ENCODE measurements at places on chromosomes 5 and 9. TPM values are rescaled to one million over a fixed set of nuclear protein-coding genes. Genes with fewer than 3 reads are reported as not detected.

INVS gene
- total RNA-seq, result 14.6 TPM

ATG12 gene
- total RNA-seq, result 64.2 TPM

IL4 gene
- total RNA-seq, result not detected

ALDH1A1 gene
- 0.16 TPM for total RNA-seq

OR1J2 gene
- total RNA-seq, result 0.30 TPM

PCDHA9 gene
- total RNA-seq, result not detected

ZDHHC11B gene
- total RNA-seq, result 9.3 TPM

SPOCK1 gene
- total RNA-seq, result not detected

GRCh38 chr5:38845526-38846378, at the start of gene OSMR:
Gene OSMR, plus strand, starts transcription at chr5:38846012. Its CDS starts 23,033 bp downstream, at chr5:38869045.
- peak within 1 kb of the TSS; percentile 29 for H3K27ac ChIP-seq
- DNase-seq, result no peak
- H3K4me1 ChIP-seq, result peaks cover 5% of the 10 kb centered on the region

DNA sequence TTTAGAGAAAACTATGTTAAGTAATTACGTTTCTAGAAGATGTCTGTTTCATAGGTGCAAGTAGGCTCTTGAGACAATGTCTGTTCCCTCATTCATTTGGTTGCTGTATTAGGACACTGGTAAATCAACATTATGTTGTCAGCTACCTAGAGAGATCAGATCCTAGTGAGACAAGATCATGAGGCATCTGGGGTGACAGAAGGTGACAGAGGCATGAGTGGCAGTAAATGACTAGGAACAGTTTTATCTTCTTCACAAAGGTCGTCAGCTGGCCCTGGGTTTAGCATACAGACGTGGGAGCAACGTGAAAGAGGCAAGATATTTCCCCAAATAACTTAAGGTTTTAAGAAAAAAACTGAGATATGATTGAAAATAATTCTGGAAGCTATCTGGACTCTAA, 1926.3 kb upstream of the WWC1 start:
- H3K4me1 ChIP-seq, result no peaks in the 10 kb centered on the region
- no peaks in the 10 kb centered on the region for H3K36me3 ChIP-seq
- no peak overlapping the region for H3K4me3 ChIP-seq
- H3K27ac ChIP-seq, result no peak overlapping the region

DNA sequence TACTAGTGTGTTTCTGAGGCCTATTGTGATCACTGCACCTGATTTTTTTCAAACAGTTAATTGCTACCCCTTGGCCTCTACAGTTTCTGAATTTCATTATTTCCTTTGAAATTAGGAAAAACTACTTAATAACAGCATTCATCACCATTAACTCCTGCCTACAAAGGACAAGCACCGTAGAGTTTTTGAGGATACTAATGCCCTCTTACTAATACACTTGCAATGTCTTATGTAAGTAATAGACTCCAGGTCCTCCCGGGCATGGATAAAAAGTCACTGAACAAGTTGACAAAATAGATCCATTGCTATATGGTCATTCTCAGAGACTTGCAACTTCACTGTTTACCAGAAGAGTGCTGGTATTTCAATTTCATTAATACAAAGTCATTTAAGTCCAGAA, 1172.5 kb downstream of the CDH12 start:
- no peak overlapping the region for H3K4me3 ChIP-seq
- DNase-seq, result no peak
- H3K4me1 ChIP-seq, result no peaks in the 10 kb centered on the region
- H3K27ac ChIP-seq, result no peak overlapping the region

DNA sequence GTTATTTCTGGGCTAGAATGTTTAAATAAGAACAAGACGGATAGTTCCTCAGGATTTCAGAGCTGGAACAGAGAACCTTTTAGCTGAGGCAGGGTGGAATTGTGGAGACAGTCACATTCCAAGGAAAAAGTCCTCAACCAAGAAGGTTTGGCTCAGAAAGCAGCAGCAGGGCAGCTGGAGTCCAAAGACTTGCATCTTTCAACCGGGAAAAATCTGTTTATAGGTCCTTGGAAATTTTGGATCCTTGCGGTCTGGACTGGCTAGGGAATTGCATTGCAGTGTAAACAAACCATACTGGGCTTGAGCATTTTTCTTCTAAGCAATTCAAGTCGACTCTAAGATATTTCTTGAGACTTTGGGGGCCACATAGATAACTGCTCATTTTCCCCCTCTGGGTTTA, 40.8 kb upstream of the HMHB1 start:
- H3K27me3 ChIP-seq, result peaks cover 36% of the 10 kb centered on the region
- no peak overlapping the region for H3K27ac ChIP-seq
- H3K4me1 ChIP-seq, result no peaks in the 10 kb centered on the region
- no peak for DNase-seq
- peaks cover 5% of the 10 kb centered on the region for H3K36me3 ChIP-seq
- H3K4me3 ChIP-seq, result no peak overlapping the region

GRCh38 chr5:158998793-158999325, 100.9 kb downstream of the EBF1 start:
- H3K4me1 ChIP-seq, result peaks cover 8% of the 10 kb centered on the region
- H3K4me3 ChIP-seq, result no peak overlapping the region
- no peaks in the 10 kb centered on the region for H3K36me3 ChIP-seq
- H3K27ac ChIP-seq, result no peak overlapping the region
- DNase-seq, result no peak
- H3K27me3 ChIP-seq, result peaks cover 32% of the 10 kb centered on the region

- no peak overlapping the region for H3K4me3 ChIP-seq
- peaks cover 14% of the 10 kb centered on the region for H3K4me1 ChIP-seq
- no peak overlapping the region for H3K27ac ChIP-seq
Measured at GRCh38 chr5:62574599-62574998, 4.0 kb upstream of the LRRC70 start.

DNA sequence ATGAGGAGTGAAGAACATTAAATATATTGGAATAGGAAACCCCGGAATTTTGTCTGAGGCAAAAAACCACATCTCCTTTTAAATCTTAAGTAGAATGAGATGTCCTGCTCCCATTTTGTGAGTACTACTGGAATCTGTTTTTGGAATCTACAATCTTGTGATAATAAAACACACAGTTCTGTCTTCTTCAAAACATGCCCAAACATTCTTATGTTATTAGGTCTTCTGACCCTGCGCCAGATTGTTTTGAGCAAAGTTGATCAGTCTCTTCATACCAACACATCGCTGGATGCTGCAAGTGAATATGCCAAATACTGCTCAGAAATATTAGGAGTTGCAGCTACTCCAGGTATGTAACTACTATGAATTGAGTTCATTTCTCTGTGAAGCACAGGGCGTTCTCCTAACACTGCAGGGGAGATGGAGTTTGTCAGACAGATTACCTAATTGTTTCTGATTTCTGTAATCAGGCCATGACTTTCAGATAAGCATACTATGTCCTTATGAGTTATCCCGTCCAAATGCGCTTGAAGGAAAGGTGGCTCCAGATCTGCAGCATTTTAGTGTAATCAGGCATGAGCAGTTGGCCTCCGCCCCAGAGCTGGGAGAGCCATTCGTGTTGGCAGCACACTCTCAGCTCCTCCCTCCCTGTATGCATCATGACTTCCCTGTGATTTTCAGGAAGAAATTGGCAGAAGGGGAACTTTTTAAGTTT, 88.0 kb downstream of the NLN start:
- H3K36me3 ChIP-seq, result peaks cover 2% of the 10 kb centered on the region
- no peak for DNase-seq
- no peaks in the 10 kb centered on the region for H3K27me3 ChIP-seq
- H3K27ac ChIP-seq, result no peak overlapping the region
- H3K4me1 ChIP-seq, result peaks cover 10% of the 10 kb centered on the region
- H3K4me3 ChIP-seq, result no peak overlapping the region

- no peaks in the 10 kb centered on the region for H3K4me1 ChIP-seq
- no peaks in the 10 kb centered on the region for H3K27me3 ChIP-seq
- no peak overlapping the region for H3K4me3 ChIP-seq
- DNase-seq, result no peak
- H3K27ac ChIP-seq, result no peak overlapping the region
Measured at GRCh38 chr5:144484124-144484897, 313.6 kb downstream of the KCTD16 start.

DNA sequence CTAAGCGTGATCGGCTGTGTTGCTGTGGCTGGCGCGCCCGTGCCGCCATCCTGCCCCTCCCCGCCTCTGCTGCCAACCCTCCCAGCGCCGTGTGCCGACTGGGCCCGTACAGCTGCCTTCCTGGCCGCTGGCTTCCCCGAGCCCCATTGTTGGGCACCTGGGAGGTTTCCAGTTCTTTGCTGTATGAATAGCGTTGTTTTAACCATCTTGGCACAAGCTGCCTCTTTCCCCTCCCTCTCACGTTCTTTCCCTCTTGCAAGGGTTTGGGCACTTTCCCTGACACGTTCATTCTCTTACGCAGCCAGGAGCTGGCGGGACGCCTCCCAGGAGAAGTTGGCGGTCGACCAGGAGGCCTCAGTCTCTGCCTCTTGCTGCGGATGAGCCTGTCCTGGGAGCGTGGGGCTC, 43.1 kb upstream of the RXRA start:
- peaks cover 14% of the 10 kb centered on the region for H3K27me3 ChIP-seq
- H3K27ac ChIP-seq, result no peak overlapping the region
- no peaks in the 10 kb centered on the region for H3K36me3 ChIP-seq
- no peak for DNase-seq
- no peak overlapping the region for H3K4me3 ChIP-seq

DNA sequence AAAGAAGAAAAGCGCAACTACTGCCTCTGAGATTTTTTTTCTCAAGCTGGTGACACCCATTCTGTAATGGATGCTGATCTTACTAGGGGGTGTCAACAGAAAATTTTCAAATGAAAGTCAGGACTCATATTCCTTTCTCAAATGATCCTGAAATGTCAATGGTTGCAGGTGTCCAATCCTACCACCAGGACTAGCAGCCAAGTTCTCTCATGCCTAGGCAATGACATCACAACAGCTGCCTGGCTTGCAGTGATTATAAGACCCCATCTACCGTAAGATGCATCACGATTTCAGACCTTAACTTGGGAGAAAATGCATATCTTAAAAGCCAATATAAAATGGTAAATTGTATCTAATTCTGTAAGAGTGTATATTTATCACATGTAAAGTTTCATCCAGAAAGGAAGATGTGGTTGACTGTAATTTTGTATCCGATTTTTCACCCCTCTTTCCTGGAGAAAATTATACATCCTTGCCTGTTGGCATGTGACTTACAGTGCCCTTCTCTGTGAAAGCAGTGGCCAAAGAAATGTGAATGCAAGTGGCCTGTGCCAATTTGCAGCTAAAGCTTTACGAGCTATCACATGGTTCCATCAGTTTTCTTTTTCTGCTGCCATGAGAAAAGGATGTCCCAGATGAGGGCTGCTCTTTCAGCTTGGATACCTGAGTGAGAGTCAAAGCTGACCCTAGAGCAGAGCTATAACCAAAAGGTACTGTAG, 104.4 kb downstream of the DENND1A start:
- H3K27ac ChIP-seq, result no peak overlapping the region
- H3K36me3 ChIP-seq, result peaks cover 7% of the 10 kb centered on the region
- DNase-seq, result no peak
- H3K4me3 ChIP-seq, result no peak overlapping the region

- DNase-seq, result no peak
- H3K4me3 ChIP-seq, result no peak overlapping the region
- H3K4me1 ChIP-seq, result peaks cover 20% of the 10 kb centered on the region
- H3K27ac ChIP-seq, result no peak overlapping the region
- H3K36me3 ChIP-seq, result peaks cover 6% of the 10 kb centered on the region
Measured at GRCh38 chr5:88671505-88672499, 211.2 kb downstream of the MEF2C start.

- H3K27me3 ChIP-seq, result no peaks in the 10 kb centered on the region
- H3K4me1 ChIP-seq, result no peaks in the 10 kb centered on the region
- DNase-seq, result no peak
- no peak overlapping the region for H3K27ac ChIP-seq
- peaks cover 8% of the 10 kb centered on the region for H3K36me3 ChIP-seq
Measured at GRCh38 chr9:131206495-131206894, 69.8 kb downstream of the FAM78A start.

DNA sequence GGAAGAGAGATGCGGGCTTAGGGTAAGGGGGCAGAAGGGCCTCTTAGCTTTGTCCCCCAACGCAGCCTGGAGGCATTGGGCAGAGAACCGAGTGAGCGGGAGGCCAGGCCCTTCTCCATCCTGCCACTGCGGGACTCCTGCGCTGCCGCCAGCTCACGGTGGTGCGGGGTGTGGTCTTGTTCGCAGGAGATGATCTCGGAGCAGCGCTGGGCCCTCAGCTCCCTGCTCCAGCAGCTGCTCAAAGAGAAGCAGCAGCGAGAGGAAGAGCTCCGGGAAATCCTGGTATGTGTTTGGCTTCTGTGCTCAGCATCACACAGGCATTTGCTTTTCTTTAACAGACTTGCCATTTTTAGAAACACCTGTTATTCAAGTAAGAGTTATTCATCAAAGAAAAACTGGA, 41.3 kb downstream of the LRSAM1 start:
- no peak overlapping the region for H3K27ac ChIP-seq
- H3K36me3 ChIP-seq, result peaks cover 3% of the 10 kb centered on the region
- no peak for DNase-seq
- no peaks in the 10 kb centered on the region for H3K27me3 ChIP-seq

GRCh38 chr5:56085193-56085592, 90.4 kb upstream of the IL6ST start:
- H3K4me3 ChIP-seq, result peak overlapping the region; percentile 1
- H3K36me3 ChIP-seq, result peaks cover 2% of the 10 kb centered on the region
- H3K27me3 ChIP-seq, result no peaks in the 10 kb centered on the region
- H3K4me1 ChIP-seq, result peaks cover 24% of the 10 kb centered on the region

- H3K27ac ChIP-seq, result peak overlapping the region; percentile 96
- no peak overlapping the region for H3K4me3 ChIP-seq
- H3K36me3 ChIP-seq, result peaks cover 4% of the 10 kb centered on the region
Measured at GRCh38 chr5:160011471-160011870, 2.5 kb downstream of the TTC1 start.

GRCh38 chr5:74993743-74994142, 58.6 kb downstream of the GCNT4 start:
- H3K27me3 ChIP-seq, result peaks cover 16% of the 10 kb centered on the region
- no peak overlapping the region for H3K4me3 ChIP-seq
- no peak overlapping the region for H3K27ac ChIP-seq
- H3K4me1 ChIP-seq, result no peaks in the 10 kb centered on the region

DNA sequence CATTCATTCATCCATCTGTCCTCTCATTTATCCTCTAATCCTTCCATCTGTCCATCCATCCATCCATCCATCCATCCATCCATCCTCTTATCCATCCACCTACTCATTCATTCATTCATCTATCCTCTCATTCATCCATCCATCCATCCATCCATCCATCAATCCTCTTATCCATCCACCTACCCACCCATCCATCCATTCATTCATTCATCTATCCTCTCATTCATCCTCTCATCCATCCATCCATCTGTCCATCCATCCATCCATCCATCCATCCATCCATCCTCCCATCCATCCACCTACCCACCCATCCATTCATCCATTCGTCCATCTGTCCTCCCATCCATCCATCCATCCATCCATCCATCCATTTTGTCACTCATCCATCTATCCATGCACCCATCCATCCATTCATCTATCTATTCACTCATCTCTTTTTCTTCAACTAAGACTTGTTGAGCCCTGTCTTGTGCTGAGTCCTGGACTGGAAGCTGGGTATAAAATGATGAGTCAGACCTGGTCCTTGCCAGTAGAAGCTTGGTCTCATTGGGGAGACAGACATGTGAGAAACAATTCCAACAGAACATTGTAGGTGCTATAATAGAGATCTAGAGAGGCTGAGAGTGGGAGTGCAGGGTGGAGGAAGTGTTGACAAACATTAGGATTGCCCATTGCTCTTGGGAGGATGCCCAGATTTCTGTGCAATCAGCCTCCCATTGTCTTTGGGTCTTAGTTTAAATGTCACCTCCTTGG, 55.0 kb upstream of the IER5L start:
- peaks cover 5% of the 10 kb centered on the region for H3K36me3 ChIP-seq
- no peaks in the 10 kb centered on the region for H3K27me3 ChIP-seq
